ENCODE measurements at places on chromosomes 4 and X.

DNA sequence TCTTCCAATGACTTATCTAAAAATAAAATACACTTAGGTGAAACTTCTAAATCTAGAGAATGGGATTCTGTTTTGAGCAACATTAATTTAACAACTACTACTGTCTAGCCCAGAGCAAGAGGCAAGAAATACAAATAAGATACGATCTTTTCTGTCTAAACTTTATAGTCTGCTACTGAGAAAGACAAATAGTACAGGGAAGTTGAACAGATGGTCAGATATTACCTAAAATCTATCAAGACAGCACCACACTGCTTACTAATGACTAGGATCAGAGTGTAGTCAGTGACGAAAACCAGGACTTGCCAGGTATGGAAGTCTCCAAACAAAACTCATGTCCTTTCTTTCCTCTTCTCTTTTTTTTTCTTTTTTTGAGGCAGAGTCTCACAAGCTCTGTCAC, 7.1 kb downstream of the FAM13A start:
- no peaks in the 10 kb centered on the region for H3K4me1 ChIP-seq
- H3K4me3 ChIP-seq: no peak overlapping the region
- no peak overlapping the region for H3K27ac ChIP-seq
- peaks cover 5% of the 10 kb centered on the region for H3K27me3 ChIP-seq
- no peaks in the 10 kb centered on the region for H3K36me3 ChIP-seq

- no peaks in the 10 kb centered on the region for H3K4me1 ChIP-seq
- H3K27me3 ChIP-seq: peaks cover 5% of the 10 kb centered on the region
- no peak overlapping the region for H3K27ac ChIP-seq
- DNase-seq: no peak
- no peaks in the 10 kb centered on the region for H3K36me3 ChIP-seq
These were observed 119.6 kb downstream of the SHROOM3 start for GRCh38 chr4:76554630-76555029.

DNA sequence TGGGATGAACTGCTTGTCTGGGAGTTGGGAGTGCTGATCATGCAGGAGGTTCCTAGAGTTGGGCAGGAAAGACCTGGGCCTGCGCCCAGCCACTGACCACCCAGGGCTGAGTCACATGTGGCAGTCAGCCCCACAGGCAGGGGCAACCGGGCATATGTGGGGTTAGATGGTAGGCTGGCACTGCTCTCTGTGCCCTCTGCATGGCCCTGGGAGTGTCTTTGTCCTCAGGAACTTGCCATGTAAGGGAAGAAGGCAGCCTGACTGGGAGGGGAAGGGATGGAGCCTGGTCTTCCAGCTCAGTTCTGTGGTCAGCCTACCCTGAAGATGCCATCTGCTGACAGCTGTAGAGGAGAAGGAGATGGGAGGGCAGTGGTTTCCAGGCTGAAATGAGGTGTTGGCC, 70.2 kb upstream of the EFNB1 start:
- no peaks in the 10 kb centered on the region for H3K4me1 ChIP-seq
- no peaks in the 10 kb centered on the region for H3K27me3 ChIP-seq

GRCh38 chrX:12977761-12978204, 2.9 kb downstream of the TMSB4X start:
- peak overlapping the region; percentile 98 for H3K27ac ChIP-seq
- peak overlapping the region; percentile 91 for H3K4me3 ChIP-seq

DNA sequence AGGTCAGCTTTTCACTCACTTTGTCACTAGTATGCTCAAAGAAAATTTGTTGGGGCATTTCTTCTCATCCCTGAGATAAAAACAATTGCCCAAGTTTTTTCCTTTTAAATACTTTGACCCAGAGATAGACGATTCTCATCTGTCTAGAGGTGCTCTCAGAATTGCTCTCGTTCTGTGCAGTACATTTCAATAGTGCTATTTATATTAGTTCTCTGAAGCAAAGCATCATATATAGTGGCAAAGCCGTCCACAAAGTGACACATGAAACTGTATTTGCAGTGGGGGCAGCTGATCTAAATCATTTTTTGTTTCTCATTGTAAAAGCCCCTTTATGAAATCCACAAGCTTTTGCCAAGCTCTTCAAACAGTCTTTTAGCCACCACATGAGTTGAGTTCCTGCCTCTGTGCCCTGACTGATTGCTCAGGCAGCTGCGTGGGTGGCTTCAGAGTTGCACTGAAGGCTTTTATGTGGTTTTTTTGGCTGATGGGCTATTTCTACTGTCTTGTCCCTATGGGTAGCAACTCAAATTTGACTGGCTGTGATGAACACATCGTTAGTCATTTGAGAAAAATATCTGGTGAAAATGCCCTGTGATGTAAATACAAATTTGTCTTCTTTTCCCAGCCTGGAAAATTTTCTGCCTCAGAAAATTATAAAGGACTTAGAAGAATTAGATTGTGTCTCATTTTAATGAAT, 119.1 kb upstream of the OTUD4 start:
- H3K4me1 ChIP-seq: peaks cover 20% of the 10 kb centered on the region
- no peaks in the 10 kb centered on the region for H3K36me3 ChIP-seq
- H3K27me3 ChIP-seq: peaks cover 15% of the 10 kb centered on the region
- H3K27ac ChIP-seq: no peak overlapping the region

- H3K27ac ChIP-seq: no peak overlapping the region
- no peaks in the 10 kb centered on the region for H3K4me1 ChIP-seq
- no peak overlapping the region for H3K4me3 ChIP-seq
These were observed 643.9 kb downstream of the TRIML1 start for GRCh38 chr4:188783175-188783574.

- no peaks in the 10 kb centered on the region for H3K27me3 ChIP-seq
- H3K36me3 ChIP-seq: no peaks in the 10 kb centered on the region
- H3K4me3 ChIP-seq: no peak overlapping the region
- no peak for DNase-seq
- H3K27ac ChIP-seq: no peak overlapping the region
- H3K4me1 ChIP-seq: no peaks in the 10 kb centered on the region
These were observed 29.1 kb downstream of the UCHL1 start for GRCh38 chr4:41285864-41286235.

DNA sequence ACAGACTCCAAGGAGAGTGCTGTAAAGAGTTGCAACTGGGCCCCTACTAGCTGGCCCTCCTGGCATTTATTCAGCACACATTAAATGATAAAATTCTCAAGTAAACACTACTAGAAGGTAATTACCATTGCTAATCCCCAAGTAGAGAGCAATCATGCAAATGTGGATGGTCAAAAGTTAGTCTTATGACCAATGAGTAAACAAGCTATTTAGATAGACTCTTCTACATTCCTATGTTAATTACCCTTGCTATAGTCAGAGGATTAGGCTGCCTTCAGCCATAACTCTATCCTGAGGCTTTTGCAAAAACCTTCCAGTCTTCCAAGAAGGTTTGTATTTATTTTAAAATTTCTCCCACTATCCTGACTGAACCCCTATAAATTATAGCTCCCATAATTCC, 28.3 kb upstream of the HPGD start:
- H3K4me3 ChIP-seq: no peak overlapping the region
- no peaks in the 10 kb centered on the region for H3K36me3 ChIP-seq
- no peak for DNase-seq
- peaks cover 1% of the 10 kb centered on the region for H3K27me3 ChIP-seq
- no peak overlapping the region for H3K27ac ChIP-seq

DNA sequence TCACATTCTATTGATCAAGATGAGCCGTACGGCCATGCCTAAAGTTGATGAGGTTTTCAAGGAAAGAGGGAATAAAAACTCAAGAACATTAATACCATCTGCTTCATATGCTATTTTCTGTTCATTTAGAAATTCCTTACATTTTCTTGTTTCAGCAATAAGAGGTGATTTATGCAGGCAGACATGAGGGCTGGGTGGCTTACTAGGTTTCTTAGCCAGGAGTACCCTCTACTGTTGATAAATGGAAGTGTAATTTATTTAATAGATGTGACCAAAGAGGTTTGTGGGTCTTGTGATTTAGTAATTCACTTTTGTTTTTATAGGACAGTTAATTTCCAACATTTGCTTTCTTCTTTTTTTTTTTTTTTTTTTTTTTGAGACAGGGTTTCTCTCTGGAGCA, 6.4 kb upstream of the SMIM9 start:
- H3K4me3 ChIP-seq: no peak overlapping the region
- no peak overlapping the region for H3K27ac ChIP-seq
- no peaks in the 10 kb centered on the region for H3K27me3 ChIP-seq

All from activated CD8-positive, alpha-beta T cell treated with anti-CD3 and anti-CD28 coated beads for 36 hours (primary cell).